GM23248 (cell line): ENCODE measurements at places on chromosomes 6 and 20. TPM values are rescaled to one million over a fixed set of nuclear protein-coding genes. Genes with fewer than 3 reads are reported as not detected.

DNA sequence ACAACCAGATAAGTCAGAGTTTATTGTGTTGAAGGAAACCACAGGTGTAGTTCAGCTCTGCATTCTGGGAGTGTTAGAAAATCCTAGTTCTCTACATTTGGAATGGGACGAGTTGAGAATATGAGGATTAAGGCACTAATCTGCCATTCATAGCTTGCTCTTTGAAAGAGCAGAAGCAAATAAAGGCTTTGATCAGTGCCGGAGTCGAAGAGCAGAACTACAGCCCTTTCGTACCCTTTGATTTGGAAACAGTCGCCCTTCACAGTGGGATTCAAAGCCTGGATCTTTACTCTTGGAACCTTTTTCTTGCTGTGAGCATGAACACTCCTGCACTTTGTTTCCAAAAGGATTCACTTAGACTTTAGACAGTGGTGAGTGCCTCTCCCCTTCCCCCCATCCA, 523.9 kb upstream of the POU3F2 start:
- DNase-seq, result no peak

Gene HFE
- 10.8 and 13.2 TPM in 2 replicates for total RNA-seq

Gene SRSF3
- 141 and 171 TPM in 2 replicates for total RNA-seq

DNA sequence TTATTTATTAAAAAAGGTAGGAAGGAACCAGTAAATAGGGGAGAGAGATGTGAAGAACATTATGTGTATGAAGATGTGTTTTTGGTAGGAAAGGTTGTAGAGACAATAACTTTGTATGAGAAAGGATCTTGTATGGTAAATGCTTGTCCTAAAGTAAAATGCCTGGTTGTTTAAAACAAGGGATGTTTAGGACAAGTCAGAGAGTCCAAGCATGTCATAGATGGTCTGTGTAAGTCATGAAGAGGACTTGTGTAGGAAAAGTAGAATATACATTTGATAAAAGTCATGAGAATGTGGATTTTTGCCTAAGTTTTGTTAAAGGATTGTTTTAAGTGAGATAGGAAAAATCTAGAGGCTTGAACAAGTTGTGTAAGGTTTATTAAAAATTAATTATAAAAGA, 325.1 kb downstream of the CDH26 start:
- DNase-seq, result no peak

Gene HAO1
- total RNA-seq, result not detected in 2 replicates

- DNase-seq, result peak; percentile 81
Measured at GRCh38 chr6:154399097-154399496, 42.5 kb upstream of the IPCEF1 start.
